Naive thymus-derived CD8-positive, alpha-beta T cell (primary cell): ENCODE measurements at places on chromosomes 1 and 21. TPM values are rescaled to one million over a fixed set of nuclear protein-coding genes. Genes with fewer than 3 reads are reported as not detected.

The SLC25A33 gene
- 3.2 TPM for total RNA-seq

The RYR2 gene
- total RNA-seq = not detected

The GBP7 gene
- total RNA-seq = not detected

The IKBKE gene
- total RNA-seq = 87.3 TPM

GRCh38 chr1:156401681-156402081 lies 32.7 kb downstream of the RHBG start:
- no peak for DNase-seq

DNA sequence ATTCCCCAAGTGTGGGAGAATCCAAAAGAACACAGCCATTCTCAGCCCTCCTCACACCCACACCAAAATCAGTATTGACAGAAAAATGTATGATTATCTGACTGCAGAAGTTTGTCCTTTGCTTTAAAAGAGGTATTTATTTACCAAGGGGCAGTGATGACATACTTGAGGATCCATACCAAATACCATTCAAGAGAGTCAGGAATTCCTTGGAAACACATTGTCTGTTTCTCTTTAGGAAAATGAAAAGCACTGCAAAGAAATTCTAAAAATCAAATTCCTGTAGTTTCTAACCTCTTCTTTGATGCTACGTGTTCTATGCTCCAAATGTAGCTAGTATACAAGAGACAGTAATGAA lies 509.6 kb upstream of the CXADR start:
- no peak for DNase-seq

DNA sequence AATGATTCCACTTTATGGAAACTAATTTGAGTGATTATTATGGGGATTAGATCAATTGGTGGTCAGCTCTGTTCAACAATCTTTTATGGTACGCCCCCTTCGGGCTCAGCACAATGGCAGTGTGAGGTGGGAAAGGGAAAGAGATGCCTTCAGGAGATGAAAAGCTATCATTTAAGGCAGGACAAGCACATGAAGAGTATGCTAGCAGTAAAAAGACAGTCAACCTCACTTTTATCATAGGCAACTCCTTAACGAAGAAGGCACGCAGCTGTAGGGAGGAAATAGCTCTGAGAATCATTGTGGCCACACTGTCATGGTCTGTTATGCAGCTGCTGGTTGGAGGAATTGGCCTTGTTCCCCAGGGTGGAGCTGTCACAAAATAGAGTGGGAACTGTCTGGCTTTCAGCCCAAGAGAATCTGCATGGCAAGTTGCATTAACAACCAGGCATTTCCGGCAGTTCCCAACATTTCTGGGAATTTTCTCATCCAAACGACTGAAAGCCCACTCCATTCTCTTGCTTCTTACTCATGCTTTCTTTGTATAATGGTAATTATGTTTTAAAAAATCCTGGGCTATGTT lies 54.4 kb upstream of the BCL10 start:
- no peak for DNase-seq

DNA sequence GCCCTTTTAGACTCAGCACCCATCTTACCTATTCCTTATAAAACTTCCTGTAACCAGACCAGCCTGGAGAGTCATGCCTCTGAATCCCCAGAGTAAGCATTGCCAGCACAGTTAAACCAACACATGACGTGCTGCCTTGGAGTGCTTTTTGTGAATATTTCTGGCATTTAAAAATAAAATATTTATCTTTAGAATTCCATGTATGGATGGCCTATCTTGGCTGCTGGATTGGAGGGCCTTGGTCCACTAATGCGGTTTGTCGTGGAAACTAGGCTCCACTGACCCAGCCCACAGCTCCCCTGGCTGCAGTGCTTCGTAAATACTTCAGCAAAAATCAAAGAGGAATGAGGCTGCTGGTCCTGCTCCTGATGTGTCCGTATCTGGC lies 17.5 kb downstream of the MTARC1 start:
- DNase-seq = no peak
